ENCODE measurements at places on chromosomes 13 and 19.

DNA sequence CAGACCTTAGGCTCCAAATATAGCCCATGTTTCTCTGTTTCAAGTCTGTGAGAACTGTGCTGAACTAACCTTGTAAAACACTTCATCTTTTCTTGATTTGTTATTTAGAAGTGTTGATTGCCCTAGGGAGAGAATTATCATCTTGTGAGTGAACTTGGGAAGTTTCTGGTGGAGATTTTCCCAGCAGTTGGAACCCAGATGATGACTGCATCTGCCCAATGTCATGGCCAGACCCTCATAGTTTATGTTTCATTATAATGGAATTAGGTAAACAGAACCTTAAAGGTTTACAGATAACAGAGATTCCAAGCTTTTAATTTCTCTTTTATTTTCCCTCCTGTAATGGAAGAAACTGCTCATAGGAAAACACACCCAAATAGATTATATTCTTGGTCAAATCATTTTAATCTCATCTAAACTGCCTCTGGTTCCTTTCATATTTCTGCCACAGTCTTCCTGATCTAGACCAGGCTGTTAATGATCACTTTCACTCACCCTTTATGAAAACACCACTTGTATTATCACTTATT is 569.1 kb downstream of the KCTD12 start:
- DNase-seq = no peak

GRCh38 chr19:27746691-27747380 is 1466.1 kb downstream of the UQCRFS1 start:
- DNase-seq = no peak

GRCh38 chr19:30028992-30029343 is 86.9 kb downstream of the URI1 start:
- DNase-seq = no peak

GRCh38 chr19:41308450-41309179 is 1.4 kb upstream of the CCDC97 start:
- peak; percentile 88 for DNase-seq

DNA sequence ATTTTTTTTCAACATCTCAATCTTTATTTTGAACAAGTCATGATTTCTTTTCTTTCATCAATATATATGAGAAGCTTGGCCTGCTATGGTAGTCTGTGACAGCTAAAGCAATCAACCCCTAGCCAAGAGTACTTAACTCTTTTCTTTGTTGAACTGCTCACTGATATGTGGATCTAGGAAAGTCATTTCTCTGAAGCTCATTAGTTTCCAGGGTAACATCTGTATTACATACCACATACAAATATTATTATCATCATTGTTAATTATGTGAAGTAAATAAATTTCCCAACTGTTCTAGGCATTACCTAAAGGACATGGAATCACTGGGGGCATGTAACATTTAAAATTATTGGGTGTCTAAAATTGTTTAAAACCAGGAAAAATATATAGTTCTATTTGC is 267.3 kb downstream of the DCT start:
- DNase-seq = no peak

DNA sequence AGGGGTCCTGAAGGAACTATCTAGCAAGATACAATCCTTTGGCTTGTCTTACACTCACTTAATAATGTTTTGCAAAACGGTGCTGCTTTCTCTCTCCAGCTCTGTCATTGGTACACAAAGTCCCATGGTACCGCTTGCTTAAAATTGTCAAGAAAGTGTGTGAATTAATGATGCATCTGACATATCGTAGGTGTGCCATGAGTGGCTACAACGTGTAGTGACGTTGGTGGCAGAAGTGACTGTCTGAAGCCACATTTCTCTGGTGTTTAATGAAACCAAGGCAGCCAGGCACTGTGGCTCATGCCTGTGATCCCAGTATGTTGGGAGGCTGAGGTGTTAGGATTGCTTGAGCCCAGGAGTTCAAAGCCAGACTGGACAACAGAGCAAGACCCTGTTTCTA is 2.6 kb downstream of the HSH2D start:
- DNase-seq = no peak

DNA sequence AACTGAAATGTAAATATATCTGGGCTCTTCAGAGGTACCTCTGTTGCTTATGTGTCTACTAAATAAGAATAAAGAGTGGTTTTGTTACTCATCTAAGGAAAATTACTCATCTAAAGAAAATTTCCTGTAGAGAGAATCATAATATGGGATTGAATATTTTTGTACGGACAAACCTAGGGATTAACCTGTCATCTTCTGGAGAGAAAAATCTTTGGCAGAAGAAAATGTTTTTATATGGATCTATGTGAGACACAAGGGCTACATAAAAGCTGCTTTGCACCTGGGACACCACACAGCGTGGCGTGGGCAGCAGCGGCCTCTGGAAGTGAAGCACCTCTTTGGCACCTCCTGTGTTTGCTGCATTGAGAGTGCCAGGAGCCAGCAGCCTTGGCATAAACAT is 242.9 kb upstream of the DACH1 start:
- no peak for DNase-seq

DNA sequence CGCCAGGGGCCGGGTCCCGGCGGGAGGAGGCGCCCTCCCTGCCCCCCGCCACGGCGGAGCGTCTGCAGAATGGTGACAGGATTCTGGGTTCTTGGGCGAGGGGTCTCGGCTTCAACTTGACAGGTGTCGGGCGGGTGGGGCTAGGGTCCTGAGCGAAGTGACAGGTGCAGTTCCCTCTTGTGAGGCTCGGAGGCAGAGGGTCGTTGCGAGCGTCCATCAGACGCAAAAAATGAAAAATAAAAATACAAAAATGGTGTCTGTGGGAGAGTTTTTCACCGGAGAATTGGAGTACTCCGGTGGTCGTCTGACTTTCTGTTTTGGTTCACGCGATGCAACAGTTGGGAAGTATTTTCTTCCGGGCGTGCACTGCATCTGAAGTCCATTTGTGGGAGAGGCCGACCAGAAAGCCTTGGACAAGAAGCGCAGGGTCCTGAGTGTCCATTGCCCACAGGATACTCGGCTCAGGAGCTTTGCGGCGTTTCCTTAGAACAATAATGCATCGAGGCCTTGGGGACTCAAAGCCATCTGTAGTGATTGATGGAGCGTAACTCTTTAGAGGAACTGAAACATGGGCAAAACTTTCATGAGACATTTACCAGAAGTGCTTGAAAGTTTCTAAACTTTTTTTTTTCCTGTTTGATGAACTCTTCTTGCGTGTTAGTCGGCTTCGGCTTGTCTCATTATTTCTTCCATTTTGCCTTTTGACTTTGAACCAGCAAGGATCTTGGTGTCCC is 759 bp downstream of the RB1 start:
- peak; percentile 31 for DNase-seq
